Mesenteric fat pad (tissue), 1 donor: ENCODE measurements at places on chromosomes 5 and 9. TPM values are rescaled to one million over a fixed set of nuclear protein-coding genes. Genes with fewer than 3 reads are reported as not detected.

- DNase-seq: no peak
Measured at GRCh38 chr9:33415501-33416038, 13.2 kb upstream of the AQP7 start.

GRCh38 chr9:99962680-99963261 lies 56.3 kb downstream of the STX17 start:
- DNase-seq: no peak

DNA sequence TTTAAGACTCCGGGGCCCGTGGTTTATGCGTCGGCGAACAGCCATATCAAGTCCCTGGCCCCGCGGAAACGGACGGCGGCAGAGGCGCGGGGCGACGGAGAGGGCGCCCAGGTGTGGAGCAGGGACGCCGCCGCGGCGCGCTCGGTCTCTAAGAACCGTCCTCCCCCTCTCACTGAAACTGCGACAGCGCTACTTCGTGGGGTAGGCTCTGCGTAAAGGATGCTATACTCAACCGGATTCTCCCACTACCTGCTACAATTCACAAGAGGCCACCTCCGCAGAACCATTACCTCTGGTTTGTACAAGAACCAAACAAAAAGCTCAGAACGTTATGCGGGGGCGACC lies 404 bp downstream of the MRNIP start:
- no peak for DNase-seq

IFNA21 gene
- total RNA-seq: not detected

DNA sequence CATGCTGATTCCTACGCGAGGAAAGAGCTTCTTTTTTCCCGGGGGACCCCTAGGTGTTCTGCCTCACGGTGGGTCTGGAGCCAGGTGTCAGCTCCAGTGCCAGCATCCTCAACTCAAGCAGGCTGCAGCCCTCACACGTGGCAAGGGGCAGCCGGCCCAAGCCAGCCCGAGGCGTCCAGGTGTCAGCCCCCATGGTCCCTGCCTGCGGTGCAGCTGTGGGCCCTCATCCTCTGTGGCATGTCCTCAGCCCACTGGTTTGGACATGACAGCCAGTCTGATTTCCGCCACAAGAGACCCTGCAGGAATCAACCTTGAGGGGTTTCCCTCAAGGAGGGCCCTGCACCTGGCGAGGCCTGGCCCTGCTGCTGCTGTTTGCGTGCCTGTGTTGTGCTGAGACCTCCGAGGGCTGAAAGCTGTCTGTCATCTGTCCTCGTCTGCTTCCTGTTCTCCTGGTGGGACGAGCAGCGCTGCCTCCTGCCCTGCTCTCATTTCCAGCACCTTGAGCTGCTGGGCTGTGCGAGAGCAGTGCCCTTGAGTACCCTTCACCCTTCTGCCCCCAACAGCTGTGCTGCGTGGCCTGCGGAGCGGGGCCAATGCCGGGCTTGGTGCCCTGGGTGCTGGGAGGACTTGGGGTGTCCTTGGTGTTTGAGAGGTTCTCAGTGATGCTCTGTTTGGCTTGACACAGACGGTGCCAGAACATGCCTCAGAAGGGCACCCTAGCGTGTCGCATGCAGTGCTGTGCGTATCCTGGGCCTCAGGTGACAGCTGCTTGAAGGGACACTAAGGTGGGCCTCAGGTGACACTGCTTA lies 137.6 kb downstream of the CACNA1B start:
- no peak for DNase-seq

DNA sequence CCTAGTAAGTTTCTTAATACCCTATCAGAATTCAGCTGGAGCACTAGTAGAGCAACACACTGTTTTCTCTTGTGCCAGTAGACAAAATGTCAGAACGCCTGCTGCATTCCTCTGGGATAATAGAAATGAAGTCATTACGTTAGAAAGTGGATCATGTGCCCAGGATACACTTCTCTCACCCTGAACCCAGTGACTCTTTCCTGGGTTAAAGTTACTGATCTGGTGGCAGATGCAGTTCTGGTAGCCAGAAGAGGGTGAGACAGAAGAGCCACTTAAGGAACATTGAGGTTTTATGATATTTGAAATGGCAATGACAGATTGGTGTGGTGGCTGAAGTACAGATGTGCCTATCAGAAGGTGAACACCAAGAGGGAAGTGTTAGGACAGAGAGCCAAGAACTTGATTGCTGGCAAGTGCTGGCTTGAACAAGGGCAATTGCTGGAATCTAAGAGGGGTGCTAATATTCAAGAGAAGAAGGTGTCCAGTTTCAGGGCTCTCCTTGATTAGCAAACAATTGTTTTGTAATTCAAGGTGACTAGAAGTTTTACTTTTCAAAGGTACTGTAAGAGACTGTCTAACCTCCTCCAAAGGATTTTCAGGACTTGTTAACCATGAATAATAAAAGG lies 93.7 kb upstream of the ERBIN start:
- DNase-seq: no peak

DNA sequence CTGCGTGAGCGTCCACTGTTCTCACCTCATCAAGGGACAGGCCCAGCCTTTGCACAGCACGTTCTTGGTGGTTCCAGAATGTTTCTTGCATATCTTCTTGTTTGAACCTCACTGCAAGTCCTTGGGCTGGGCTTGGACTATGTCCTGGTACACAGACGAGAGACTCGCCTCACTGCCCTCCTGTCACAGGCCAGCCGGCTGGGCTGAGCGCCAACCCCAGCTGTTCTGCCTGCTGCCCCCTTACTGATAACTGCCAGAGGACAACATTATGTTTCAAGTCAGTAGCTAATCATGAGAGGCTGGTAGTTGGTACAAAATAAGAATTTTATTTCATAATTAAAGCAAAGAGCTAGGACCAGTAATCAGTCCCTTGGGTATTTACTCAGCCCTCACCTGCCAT lies 52.8 kb upstream of the LRRTM2 start:
- no peak for DNase-seq

DNA sequence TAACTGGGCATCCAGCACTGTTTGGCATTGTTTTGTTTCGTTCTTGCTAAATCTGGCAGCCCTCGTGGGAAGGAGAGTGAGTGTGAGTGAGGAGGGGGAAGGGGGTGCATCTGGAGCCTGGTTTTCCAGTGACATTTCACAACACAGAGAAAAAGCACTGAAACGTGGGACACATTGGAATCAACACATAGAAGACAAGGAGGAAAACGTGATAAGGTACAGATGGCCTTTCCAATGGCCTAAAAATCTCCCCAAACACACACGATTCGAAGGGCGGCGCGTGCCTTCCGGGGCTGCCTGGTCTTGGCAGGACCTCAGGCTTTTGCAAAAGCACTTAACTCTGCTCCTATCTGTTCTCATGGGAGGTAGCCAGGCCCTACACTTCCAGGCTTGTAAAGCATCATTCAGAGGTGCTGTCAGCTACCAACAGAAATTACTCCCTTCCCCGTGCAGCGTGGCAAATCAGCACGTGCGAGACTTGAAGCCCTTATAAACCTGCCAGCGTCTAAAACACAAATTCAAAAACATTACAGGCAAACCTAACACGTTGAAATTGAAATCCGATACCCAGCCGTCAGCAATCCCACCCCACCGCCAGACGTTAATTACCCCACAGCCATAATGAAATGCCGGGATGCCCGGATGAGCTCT lies 129.4 kb downstream of the OLFM1 start:
- DNase-seq: no peak

- no peak for DNase-seq
Measured at GRCh38 chr9:78549711-78550110, 252.8 kb downstream of the PSAT1 start.

DNA sequence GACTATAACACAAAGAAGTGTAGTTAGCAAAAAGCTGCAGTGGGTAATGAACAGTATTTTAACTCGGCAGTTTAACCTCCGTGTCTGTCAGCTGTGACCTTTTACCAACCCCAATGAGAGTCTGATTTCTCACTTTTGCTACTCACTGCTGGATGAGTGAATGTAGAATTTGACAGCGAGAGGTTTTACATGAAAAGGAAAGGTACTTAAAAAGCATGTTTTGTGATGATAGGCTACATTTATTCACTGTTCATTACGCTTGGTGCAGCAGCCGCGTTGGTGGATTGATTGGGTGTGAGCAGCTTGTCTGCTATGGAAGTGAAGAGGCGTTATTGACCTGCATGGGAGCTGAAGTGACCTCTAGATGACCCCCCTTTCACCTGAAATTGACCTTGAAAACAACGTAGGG lies 867.7 kb downstream of the NR2F1-AS1 start:
- no peak for DNase-seq

DNA sequence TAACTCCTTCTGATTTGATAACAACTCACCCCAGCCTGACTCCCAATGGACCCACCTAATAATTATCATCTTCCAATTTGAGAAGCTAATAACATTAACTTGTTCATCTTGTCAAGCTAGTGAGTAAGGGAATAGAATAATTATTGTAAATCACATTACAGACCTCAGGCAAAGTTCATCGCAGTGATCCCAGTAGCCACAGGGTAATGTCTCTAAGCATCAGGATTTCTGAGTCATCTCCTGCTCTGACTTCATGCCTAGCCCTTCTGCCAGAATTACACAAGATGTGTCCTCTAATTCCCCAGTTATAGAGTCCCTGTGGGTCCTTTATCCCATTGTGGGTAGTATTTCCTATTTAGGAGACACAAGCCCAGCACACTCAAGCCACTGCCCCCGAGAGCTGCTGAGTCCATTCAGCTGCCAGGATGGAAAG lies 365.7 kb downstream of the DEPDC1B start:
- no peak for DNase-seq

DNA sequence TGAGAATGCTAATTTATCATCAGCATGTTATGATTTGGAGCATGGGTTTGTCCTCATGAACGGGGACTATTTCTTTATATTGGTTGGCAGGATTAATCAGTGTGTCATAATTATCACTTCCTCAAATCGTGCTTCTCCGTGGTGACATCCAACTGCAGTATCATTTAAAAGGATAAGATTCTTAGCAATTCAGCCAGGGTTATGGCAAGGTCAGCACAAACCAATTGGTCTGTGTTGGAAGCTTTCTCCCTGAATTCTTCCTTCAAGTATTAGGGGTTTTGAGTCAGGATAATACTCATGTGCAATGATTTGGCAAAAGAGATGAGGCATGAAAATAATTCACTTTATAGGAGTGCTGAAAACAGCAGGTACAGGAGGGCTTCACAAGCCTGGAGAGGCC lies 5.5 kb upstream of the CAMLG start:
- no peak for DNase-seq
